ENCODE measurements at places on chromosomes 3 and 15.

GRCh38 chr3:129888771-129889170 is 4.7 kb downstream of the TMCC1 start:
- DNase-seq = no peak

DNA sequence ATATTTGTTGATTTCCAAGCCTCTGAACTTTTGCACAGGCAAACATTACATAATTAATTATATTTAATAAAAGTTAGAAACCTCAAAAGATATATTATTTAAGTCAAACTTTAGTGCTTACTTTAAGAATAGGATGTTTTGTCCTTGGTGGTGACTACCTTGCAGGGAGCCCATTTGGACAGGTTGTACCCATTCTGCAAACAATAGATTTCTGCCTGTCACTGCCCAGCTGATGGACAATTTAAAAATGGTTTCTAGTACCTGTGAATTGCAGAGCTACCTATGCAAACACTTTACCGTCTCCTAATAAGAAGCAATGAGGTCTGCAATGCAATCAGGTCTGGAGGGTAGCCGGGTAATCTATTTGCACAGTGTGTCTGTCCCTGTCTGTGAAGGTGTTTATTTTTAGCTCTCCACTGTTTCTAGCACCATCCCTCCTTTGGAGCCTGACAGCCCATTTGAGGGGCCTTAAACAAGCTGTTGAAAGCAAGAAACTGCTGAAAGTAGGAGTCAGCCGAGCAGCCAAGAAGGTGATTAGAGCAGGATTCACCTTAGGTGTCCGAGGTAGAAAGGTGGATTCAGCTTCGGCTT is 556.2 kb upstream of the CFAP20DC start:
- DNase-seq = no peak

DNA sequence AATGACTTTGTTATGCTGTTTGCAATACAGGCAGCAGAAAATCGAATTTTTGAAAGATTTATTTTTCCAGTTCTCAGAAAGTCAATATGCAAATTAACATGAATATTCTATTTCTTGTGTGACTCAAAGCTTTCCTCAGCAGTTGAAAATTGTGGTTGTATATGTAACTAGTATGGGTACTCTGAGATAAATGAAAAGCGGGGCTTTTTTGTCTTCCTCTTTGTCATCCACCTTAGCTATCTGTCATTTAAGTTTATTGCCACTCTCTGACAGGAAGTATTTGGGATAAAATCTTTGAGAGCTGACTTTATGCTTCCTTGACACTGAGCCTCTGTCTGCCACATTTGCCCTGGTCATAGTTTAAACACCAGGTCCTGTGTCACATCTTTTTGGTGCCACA is 91.5 kb downstream of the ATG7 start:
- no peak for DNase-seq

DNA sequence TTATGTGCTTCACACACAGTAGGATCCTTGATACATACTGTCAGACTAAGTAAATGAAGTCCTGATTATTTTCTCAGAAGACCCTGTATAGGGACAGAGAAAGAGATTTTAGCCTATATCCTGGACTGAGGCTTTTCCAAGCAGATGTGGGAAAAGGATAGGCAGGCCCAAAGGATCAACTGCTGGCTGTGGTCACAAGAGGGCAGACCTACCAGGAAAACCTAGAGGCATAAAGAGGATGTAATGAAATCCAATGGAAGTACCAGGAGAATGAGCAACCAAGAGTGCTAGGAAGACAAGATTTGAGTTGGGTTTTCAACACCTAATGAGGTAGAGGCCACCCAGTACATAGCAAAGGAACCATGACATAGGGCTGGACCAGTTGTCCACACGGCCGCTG is 23.1 kb downstream of the DCLK3 start:
- no peak for DNase-seq

GRCh38 chr3:121175083-121175482 is 267.1 kb downstream of the STXBP5L start:
- DNase-seq = no peak

DNA sequence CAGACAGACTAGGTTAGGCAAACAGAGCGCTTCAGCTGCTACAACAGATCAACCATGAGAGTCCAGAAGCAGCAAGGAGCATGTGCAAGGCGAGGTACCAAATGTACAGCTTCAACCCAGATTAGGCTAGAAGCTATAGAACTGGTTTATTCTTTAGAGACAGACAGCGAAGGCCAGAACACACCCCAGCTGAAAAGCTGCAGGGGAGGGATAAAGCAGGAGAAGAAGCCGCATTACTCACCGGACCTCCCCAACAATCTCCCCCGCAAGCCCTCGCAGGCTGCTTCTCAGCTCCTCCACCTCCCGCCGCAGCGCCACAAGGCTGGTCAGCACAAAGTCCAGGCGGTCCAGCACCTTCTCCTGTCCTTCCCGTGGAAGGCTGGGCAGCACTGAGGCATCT is 3.3 kb downstream of the RMDN3 start:
- no peak for DNase-seq

GRCh38 chr3:32202496-32202895 is 36.0 kb upstream of the CMTM8 start:
- no peak for DNase-seq

- DNase-seq = no peak
Observed at GRCh38 chr3:32913790-32914446, 37.5 kb upstream of the CCR4 start.

GRCh38 chr15:52857937-52858781 is 68.0 kb upstream of the ONECUT1 start:
- DNase-seq = no peak

DNA sequence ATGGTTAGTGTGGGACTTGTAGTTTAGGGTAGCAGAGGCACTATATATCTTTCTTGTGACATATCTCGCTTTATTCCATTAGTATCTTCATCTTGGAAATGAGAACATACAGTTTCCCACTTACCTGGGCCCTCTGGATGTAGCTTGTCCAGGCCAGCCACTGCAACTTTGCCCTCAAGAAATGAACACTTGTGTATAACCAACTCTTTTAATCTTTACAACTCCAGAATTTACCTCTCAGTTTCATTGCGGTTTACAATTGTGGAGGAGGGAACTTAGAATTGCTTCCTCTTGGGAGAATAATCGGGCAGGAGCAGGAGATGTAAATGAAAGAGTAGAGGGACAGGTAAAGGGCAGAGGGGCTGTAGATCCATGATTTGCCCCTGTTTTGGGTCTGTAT is 18.4 kb upstream of the TRA2B start:
- DNase-seq = no peak

DNA sequence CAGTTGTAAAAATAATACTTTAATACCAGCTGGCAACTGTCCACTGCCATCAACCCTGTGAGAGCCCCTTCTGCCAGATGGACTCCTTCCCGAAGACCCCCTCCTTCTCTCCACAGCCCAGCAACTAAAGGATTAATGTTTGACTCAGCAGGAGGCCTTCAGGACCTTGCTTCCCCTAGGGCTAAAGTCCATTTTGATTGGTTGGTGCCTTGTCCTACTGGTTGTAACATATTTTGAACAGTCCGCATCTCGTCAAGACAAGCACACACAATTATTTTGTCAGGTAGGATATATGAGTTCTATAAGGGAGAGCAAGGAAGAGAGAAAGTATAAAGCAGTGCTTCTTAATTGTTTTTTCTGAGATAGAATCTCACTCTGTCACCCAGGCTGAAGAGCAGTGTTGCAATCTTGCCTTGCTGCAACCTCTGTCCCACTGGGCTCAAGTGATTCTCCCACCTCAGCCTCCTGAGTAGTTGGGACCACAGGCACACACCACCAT is 18.6 kb downstream of the ACOX2 start:
- DNase-seq = no peak

DNA sequence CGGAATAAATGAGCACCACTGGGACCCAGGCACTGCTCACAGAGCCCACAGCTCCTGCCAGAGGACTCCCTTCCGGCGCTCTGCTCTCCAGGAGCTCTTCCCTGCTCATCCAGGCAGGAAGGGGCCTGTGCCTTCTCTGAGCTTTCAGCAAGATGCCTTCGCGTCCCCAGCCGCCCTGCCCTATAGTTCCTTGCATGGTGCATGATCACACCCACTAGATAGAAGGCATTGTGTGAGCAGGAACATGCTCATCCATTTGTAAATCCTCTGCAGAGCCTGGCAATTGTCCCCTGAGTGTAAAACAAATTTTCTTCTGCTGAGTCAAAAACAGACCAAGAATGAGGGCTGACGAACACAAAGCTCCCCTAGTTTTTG is 181.6 kb downstream of the MEGF11 start:
- DNase-seq = no peak

DNA sequence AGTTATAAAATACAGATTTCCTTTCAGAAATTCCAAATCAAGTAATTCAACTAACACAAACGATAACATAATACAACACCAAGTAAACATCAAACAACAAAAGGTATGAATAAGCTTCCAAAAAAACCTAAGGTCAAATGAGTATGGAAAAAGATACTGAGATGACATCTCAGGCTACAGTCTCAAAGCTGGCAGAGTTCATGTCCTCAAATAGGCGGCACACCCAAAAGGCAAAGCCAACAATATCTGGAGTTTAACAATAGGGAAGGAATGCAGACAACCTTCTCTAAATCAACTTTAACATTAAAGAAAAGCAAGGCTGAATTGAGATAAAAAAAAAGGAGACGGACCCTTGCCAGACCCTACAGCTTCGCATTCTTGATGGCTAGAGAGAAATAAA is 346.6 kb downstream of the RSL24D1 start:
- no peak for DNase-seq

GRCh38 chr3:112873632-112874031 is 27.0 kb upstream of the CD200R1L start:
- DNase-seq = no peak

- DNase-seq = no peak
Observed at GRCh38 chr15:33866101-33866737, 102.1 kb upstream of the CHRM5 start.

DNA sequence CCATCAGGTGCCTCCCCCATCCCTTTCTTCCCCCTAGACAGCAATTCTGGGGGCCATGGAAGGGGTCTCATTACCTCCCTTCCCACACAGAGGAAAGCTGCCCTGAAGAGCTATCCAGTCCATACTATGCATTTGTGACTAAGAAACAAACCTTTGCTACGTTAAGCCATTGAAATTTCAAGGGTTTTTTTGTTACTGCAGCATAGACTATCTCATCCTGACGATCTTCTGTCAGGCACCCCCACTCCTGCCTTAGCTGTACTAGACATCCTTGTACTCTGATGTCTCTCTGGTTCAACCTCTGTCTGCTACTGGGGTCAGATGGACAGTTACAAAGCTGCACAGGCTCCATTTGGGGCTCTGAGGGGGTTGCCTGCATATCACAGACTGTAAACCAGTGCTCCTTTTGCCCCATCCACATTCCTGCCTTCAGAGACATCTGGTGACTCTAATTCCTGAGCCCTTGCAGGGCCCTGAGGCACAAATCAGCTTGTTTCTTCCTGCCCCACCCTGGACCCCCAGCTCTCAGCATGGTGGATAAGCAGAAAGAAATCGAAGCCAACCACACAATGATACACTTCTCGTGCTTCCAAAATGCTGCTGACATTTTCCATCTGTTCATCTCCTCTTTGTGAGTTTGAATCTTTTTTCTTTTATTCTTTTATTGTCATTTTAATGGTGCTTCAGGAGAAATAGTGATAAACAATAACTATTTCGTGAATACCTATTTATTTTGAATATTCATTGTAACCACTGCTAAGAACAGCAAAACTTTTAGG is 21.6 kb upstream of the NSMCE3 start:
- DNase-seq = no peak

DNA sequence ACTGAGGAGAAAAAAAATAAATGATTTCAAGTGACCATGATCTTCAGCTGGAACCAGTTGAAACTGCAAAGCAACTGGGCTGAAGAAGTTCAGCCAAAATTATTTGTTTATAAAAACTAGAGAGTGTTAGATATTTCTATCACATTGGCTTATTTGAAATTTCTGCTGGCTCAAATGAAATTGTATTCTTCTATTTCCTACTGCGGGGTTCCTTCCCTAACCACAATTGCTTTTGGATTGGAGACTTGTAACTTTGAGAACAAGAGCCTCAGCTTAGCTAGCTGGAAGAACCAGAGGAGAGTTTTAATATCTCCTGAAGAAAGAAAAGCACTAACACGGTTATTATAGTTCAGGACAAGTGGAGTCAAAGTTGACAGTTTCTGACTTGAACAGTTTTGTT is 31.1 kb downstream of the AGTR1 start:
- DNase-seq = no peak

DNA sequence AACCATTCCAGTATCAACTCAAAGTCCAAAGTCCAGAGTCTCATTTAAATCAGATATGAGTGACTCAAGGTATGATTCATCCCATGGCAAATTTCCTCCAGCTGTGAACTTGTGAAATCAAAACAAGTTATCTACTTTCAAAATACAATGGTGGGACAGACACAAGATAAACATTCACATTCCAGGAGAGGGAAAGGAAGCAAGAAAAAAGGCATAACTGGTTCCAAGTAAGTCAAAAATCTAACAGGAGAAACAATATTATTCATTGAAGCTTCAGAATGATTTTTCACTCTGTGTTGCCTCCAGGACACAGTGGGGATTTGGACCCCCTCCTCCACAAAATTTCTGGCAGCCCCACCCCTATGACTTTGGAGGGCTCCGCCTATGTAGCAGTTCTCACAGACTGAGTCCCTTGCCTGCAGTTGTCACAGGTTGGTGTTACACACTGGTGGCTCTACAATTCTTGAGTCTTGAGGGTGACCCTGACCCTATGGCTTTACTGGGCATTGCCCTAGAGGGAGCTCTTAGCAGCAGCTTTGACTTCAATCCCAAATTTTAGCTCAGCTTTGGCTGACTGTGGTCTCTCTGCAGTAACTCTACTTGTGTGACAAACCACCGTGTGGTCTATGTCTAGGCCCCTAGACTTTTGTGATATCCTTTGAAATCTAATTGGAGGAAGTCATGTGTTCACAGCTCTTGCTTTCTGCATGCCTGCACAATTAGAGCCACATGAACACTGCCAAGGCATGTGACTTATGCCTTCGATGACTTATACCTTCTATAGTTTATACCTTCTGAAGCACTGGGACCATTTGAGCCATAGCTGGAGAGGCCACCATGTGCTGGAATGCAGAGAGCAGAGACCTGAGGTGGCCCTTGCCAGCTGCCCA is 644.2 kb downstream of the GRM7 start:
- DNase-seq = peak; percentile 77

DNA sequence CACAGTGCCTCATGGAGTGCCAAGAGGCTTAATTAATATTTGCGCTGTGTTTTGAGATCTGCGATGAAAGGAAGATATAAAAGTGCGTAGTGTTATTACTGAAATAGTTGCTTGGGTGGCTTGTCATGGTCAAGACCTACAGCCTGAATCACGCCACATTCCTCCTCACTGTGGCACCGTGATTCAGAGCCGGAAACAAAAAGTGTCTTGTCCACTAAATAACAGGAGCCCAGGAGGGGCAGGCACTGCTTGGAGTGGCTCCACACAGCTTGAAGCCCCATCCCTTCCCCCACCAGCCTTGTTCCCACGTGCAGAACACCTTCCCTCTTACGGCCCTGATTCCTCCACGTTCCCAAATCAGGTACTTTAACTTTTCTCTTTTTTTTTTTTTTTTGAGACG is 1.2 kb upstream of the LRRC15 start:
- no peak for DNase-seq

GRCh38 chr15:79185199-79185598 is 94.6 kb upstream of the RASGRF1 start:
- DNase-seq = no peak

GRCh38 chr3:23198801-23199200 is 4.3 kb upstream of the UBE2E2 start:
- no peak for DNase-seq

- DNase-seq = no peak
Observed at GRCh38 chr3:138222942-138223287, 35.8 kb downstream of the ARMC8 start.
